ENCODE measurements at places on chromosomes 11 and 22.

- DNase-seq: no peak
Measured at GRCh38 chr11:10295064-10295901, 1.3 kb upstream of the SBF2 start.

DNA sequence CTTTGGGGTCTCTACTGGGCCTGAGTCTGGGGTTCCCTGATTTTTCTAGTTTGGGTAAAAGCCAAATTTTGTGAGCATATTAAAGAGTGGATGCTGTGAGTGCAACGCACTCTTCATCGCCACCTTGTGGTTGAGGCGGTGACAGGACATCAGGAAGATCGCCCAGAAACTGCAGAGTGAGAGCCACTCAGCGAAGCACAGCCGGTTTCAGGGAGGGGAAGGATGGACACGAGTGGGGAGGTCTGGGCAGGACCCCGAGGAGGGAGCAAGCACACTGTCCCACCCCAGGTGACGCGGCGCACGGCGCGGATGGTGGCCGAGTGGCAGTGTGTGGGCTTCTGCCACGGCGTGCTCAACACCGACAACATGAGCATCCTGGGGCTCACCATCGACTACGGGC, 9.1 kb downstream of the SELENOO start:
- peak; percentile 36 for DNase-seq

DNA sequence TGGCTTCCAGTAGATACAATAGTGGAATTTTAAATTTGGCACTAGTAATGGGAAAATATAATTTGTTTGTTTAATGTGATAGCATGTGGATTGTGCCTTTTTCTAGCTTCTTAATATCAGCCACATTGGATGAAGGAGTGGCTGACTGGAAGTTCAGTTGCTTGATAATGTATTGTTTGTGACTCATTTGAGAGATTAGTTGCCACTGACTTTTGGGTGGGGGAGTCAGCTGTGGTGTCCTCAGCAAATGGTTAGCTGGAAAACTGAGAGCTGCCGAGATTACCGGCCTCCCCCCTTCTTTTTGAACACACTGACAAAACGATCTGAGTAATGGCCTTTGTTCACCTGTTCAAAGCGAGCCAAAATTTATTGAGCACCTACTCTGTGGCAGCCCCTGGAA, 5.5 kb downstream of the JAM3 start:
- no peak for DNase-seq

- DNase-seq: no peak
Measured at GRCh38 chr22:39444247-39444800, 12.5 kb upstream of the MGAT3 start.

DNA sequence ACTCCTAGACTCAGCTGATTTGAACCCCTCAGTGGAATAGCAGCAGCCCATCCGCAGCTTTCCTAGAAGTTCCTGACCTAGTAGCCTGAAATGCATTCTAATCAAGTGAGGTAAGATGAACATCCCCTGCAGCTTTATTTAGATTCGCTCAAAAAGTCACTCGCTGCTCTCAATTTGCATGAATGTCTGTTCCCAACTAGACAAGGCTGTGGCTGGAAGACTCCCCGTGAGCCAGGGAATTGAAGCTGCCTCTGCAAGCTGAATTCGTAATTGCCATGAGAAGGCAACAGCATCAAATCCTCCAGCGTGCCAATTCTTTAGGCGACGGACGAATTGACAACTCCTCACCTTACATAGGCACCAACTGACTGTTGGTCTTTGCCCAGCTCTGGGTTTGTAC, 17.1 kb upstream of the SCN3B start:
- DNase-seq: no peak

DNA sequence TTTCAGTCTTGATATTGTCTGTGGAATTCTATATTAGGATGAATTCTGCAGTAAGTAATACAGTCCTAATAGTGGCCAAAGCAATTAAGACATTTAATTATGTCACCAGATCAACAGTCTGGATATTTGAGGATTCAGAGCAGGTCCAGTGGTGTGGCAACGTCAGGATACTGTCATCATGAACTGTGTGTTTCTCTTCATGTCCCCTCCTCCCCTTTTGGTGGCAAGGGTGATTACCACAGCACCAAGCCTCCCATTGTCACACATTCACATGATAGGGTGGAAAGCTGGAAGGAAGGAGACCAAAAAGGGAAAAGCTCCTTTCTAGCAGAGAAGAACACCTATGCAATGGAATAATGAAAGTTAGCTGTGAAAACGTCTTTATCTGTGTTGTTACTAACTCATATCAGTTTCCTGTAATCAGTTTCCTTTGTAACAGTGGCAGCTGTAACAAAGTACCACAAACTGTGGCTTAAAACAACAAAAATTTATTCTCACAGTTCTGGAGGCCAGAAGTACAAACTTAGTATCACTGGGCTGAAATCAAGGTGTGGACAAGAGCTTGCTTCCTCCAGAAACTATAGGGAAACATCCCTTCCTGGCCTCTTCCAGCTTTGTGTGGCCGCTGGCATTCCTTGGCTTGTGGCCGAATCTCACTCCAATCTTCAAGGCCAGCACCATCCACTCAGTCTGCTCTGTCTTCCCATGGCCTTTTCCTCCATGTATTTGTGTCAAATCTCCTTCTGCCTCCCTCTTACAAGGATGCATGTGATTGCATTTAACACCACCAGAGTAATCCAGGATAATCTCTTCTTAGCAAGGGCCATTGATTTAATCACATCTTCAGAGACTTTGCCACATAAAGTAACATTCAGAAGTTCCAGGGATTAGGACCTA, 6.5 kb upstream of the RBM14 start:
- DNase-seq: no peak

- no peak for DNase-seq
Measured at GRCh38 chr11:102111011-102111786, 952 bp downstream of the YAP1 start.

DNA sequence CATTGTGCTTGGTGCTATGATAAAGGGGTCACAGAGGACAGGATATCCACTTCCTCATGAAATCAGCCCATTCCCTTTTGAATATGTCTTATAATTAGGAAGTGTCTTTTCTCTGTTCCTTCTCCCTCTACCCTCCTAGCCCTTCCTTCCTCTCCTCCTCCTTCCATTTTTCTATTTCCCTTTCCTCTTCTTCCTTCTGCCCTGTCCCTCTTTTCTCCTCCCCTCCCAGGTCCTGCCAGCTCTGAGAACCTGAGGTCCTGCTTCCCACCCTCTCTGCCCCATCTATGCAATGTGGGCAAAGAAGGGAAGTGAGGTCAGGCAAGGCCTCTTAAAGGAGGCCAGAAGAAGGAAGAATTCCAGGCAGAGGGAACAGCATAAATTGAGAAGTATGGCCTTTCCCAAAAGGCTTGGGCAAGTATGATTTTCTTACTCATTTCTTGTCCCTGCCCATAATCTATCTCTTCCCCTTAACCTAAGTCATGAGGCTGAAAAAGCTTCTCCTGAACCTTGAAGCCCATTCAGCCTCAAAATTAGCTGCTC, 7.7 kb upstream of the UBASH3B start:
- DNase-seq: no peak

DNA sequence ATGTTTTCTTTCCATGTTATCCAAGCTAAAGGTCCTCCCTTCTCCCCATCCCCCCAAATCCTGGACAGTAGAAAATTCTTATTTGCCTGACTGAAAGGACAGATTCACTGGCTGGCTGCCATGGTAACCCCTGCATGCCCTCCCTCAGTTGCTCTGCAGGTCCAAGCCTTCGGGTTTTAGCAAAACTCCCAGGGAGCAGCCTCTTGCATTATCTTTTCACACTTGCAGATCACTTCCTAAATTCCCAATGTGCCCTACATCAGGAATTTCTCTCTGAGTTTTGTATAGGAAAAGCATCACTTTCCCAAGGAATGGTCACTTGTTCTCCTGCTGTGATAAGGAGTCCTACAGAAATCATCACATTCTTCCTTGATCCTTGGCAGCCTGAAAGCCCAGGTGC, 75.0 kb upstream of the TENM4 start:
- DNase-seq: no peak

DNA sequence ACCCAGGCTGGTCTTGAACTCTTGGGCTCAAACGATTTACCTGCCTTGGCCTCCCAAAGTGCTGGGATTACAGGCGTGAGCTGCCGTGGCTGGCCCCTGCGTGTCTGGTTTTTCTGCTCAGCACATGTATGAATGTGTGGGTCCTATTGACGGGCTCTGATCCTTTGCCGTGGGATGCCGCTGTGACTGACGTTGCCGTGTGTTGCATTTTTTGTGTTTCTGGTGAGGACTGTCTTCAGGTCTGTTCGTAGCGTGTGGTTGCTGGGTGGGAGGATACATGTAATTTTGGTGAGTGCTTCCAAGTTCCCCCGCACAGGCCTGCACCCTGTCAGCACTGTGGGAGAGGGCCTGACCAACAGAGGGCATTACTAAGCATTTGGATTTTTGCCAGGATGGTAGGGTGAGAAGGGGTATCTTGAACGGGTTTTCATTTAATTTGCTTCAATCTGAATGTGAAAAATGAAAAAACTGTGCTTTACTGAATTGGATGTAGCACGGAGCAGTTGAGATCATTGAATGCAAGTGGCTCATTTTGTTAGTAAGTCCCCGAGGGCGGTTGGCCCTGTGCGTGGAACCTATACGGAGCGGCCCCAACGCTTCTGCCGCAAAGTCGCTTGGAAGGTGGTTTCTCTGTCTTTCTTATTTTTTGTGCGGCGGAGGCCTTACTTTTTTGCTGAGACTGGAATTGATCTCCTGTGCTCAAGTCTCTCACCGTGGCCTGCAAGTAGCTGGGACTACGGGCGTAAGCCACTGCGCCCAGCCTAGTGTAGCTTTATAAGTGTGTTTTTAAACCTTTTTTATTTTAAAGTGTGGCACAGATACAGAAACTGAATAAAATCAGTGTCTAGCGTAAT, 8.2 kb downstream of the ZBED4 start:
- DNase-seq: no peak

DNA sequence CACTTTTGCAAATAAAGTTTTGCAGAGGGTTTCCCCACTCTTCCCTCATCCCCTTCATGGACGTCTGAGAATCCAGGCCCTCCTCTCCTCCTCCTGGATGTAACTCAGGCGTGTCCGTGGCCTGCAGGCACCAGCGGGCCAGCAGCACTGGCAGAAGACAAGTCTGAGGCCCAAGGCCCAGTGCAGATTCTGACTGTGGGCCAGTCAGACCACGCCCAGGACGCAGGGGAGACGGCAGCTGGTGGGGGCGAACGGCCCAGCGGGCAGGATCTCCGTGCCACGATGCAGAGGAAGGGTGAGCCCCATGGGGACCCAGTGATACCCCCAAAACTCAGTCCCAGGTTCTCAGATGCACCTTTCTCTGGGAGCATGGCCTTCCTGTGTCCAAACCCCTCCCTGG, 14.4 kb downstream of the TUB start:
- DNase-seq: no peak

- DNase-seq: no peak
Measured at GRCh38 chr22:40175611-40176244, 2.0 kb upstream of the TNRC6B start.

DNA sequence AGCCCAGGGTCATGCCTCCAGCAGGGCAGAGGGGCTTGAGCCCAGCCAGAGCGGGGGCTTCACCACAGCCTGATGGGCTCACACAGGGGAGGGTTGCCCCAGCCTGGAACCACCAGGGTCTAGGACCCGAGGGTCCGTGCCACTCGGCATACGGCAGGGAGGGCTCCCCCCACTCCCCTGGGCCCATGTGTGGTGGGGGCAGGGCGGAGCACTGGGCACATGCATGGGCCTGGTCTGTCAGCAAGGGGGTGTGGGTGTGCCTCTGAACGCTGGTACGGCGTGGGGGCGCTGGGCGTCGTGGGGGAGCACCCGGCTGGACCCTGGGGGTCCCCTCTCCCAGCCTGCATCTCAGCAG, 29.3 kb downstream of the MOB2 start:
- DNase-seq: no peak

DNA sequence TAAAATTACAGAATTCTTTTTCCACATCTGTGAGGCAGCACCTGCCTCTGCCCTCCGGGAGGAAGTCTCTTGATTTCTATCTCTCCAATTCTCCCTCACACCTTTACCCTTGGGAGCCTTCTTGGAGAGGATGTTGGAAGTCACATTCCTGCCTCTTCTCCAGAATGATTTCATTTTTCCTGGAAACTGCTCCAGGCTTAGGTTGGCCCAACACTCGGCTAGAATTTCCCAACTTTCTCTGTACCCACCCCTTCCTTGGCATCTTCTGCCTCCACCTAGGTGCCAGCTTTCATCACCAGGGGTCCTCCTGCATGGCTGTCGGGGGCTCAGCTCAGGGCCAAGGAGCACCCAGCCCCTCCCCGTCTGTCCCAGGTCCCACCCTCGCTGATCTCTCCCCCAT, 43.2 kb downstream of the SLCO2B1 start:
- DNase-seq: no peak

GRCh38 chr22:37375801-37376200, 51.5 kb downstream of the ELFN2 start:
- DNase-seq: no peak

GRCh38 chr22:44348971-44349560, 36.3 kb upstream of the SHISAL1 start:
- DNase-seq: no peak

GRCh38 chr22:20292108-20292507, 24.0 kb upstream of the RTN4R start:
- DNase-seq: no peak

DNA sequence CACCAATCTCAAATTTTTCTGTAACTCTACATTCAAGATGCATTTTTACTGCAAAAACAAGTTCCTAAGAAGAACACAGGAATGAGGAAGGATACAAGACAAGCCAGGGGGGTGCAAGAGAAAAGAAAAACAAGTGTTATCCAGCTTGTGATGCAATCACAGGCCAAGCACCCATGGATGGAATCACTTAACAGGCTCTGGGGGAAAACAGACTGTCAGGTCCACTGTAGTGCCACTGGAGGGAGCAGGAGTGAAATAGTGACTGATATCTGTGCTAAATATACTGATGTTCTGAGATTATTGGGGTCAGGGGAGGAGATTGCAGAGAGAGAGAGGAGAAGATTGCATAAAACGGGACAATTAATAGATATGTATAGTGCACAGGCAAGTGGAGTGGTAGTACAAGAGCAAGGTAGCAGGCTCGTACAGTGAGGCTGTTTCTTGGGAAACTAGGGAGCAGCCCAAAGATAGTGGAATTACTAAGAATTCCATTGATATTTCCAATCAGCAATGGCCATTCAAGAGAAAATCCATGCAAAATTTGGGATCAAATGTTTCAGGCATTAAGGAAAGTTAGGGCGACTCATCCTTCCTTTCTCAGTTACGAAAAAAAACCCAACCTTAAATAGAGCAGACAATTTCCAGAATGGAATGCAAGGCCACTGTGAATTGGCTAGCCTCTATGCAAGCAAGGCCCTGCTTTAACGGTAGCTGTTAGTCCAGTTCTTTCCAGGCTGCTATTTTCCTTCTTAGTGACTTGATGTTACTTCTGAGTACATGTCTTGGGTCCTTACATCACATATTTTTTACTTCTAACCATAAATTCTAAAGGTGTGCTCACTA, 52.2 kb upstream of the CEP126 start:
- no peak for DNase-seq

- no peak for DNase-seq
Measured at GRCh38 chr11:88604260-88604659, 266.7 kb upstream of the CTSC start.

- no peak for DNase-seq
Measured at GRCh38 chr11:119175493-119176077, 7.1 kb downstream of the NLRX1 start.
